ENCODE measurements at places on chromosomes 12 and 14.
A peak's percentile ranks its signal among the peaks of the same experiment; 100 is the strongest.

DNA sequence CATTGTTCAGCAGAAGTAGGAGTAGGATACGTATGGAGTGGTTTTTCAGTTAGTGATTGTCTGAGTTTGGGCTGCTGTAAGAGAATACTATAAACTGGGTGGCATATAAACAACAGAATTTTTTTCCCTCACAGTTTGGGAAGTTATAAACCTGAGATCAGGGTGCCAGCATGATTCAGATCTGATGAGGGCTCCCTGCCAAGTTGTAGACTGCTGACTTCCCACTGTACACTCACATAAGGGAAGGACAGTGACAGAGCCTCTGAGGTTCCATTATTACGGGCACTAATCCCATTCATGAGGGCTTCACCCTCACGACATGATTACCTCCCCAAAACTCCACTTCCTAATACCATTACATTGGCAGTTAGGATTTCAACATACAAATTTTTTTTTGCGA lies 50.7 kb downstream of the ACSM4 start:
- no peak for ATAC-seq

GRCh38 chr12:96146747-96147146 lies 47.4 kb upstream of the ELK3 start:
- ATAC-seq, result peak; percentile 71

DNA sequence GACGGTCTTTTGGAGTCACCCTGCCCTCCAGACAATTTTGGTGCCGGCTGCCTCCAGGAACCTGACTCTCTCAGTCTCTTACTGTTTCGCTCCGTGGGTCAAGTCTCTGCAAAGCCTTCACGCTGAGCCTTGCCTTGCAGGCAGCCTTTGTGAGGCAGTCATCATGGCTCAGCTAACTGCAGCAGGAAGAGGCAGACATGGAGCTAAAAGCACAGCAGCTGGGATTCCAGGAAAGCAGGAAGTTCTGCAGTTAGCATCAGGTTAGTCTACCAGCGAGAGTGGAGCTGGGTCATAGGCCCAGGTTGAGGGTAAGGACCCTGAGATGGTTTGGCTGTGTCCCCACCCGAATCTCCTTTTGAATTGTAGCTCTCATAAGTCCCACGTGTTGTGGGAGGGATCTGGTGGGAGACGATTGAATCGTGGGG lies 305.4 kb downstream of the PCNX1 start:
- ATAC-seq, result no peak

GRCh38 chr14:96027431-96028355 lies 11.5 kb upstream of the C14orf132 start:
- no peak for ATAC-seq

DNA sequence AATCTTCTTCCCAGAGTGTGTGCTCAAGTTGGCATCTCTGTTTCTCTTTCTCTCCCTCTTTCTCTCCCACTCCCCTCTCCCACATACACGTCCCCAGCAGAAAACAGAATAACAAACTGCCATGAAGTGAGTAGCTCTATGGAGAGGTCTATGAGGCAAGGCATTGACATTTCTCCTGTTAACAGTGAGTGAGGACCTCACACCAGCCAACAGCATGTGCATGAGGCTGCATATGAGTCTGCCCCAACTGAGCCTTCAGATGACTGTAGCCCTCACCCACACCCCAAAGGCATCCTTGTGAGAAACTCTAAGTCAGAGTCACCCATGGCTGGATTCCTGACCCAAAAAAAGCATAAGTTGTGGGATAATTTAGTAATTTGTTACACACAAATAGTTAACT lies 50.4 kb downstream of the MAGOHB start:
- ATAC-seq, result no peak

GRCh38 chr14:72270147-72270727 lies 338.0 kb downstream of the RGS6 start:
- no peak for ATAC-seq

DNA sequence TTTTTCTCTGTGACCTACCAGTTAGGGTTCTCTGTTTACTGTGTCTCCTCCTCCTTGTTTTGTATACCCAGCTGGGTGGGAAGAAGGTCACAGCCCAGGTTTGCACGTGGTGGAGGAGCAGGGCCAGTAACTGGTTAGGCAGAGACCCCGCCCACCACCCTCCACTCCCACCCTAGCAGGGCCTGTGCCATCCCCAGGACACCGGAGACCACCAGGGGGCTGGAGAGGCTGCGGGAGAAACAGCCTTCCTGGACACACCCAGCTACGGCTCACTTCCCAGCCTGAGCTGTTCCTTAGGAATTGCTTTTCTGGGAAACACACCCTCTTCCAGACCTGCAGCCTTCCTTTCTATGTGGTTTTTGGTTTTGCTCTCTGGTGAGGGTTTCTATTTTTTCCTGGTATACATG lies 21.1 kb downstream of the BDKRB2 start:
- no peak for ATAC-seq
